ENCODE measurements at places on chromosomes 2 and 18.

GRCh38 chr2:49129034-49129433 is 25.3 kb downstream of the FSHR start:
- no peak for DNase-seq

- no peak for DNase-seq
Measured at GRCh38 chr2:8148260-8149006, 533.4 kb upstream of the ID2 start.

DNA sequence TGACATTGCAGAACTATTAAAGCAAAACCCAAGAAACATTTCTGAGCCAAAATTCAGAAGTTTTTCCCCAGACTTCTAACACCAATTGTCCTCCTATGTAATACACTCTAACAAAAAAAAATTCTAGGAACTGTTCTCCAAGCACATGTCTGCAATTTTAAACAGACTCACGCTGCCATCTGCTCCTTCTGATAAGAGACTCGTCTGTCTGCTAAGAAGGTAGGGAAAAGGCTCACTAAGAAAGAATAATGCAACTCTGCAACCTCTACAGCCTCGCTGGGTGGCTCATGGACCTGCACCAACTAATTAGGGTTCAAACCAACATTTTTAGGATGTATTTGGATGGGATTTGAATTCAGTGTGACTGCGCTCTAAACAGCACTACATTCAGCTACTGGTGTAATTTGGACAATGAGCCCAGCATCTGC is 366.5 kb downstream of the DSC3 start:
- no peak for DNase-seq

DNA sequence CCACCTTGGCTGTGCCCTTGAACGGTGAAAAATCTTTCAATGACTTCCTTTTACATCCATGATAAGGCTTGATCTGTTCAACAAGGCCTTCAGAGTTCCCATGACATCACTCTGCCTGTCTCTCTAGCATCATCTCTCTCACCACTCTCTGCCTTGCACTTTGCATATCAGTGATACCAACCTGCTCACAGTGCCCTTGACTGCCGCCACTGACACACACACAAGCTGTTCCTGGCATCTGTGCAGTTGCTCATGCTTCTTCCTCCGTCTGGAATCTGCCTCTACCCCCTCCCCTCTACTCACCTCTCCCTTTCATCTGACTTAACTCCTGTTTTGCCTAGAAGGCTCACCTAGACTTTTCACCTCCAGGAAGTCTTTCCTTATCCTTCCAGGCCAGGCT is 79.1 kb upstream of the SEC11C start:
- DNase-seq = no peak

DNA sequence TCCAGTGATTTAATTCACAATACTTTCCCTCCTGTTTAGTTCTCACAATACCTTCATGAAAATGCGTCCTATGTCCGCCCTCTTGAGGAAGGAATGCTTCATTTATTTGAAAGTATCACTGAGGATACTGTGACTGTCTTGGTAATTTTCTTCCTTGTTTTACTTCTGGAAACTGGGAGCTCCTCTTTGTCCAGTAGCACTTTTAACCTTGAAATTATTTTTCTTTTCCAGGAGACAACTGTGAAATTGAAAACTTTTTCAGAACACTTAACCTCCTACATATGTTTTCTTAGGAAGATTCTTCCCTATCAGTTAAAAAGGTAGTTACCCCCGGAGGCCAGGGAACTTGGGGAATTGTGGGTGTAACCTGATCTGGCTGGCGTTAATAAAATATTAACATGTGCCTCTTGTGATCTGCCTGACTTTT is 58.9 kb upstream of the STON1 start:
- no peak for DNase-seq

- no peak for DNase-seq
Measured at GRCh38 chr2:203326356-203326755, 1.8 kb upstream of the ABI2 start.

GRCh38 chr2:220512419-220512818 is 885.0 kb downstream of the SLC4A3 start:
- no peak for DNase-seq

DNA sequence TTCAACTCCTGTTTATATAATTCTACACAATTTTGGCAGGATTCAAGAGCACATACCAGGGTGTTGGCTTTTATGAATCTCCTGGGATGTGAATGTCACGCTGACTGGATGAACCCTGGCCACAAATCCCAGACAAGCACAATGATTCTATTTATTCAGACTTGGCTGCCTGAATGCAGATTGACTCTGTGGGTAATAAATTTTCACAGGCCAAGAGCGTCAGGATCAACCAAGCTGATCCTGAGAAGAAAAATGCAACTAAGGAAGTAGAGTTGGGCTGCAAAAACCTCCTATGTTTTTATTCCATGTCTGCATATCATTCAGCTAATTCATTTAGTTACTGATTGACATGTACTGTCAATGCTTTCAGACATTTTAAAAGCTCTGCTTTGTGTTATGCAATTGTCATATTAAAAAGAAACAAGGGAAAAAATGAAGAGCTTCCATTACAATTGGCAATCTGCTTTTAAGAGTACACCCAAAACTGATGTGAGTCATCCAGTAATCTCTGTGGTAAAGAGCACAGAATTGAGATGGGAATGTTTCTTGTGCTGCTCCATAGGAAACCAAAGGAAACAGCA is 173.0 kb upstream of the REV1 start:
- DNase-seq = no peak

DNA sequence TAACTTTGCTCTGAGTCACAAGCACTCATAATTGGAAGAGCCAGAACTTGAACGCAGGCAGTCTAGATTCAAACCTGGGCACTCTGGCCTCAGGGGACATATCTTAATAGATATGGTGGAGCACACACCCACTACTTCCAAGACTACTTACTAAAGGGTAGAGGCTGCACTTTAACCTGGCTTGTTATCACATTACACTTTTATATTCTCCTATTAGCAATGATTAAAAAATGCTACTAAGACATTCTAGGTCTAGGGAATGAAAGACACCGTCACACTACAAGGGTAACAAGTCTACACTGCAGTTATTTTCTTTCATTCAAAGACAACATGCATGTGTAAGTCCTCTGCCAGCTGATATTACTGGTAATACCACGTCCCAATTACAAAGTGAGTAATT is 258.8 kb downstream of the ZNF521 start:
- DNase-seq = no peak

GRCh38 chr2:1262609-1263008 is 150.7 kb upstream of the TPO start:
- DNase-seq = no peak

- DNase-seq = no peak
Measured at GRCh38 chr2:37698931-37699481, 27.6 kb upstream of the CDC42EP3 start.

- DNase-seq = no peak
Measured at GRCh38 chr2:186098821-186099220, 360.2 kb downstream of the FSIP2 start.

DNA sequence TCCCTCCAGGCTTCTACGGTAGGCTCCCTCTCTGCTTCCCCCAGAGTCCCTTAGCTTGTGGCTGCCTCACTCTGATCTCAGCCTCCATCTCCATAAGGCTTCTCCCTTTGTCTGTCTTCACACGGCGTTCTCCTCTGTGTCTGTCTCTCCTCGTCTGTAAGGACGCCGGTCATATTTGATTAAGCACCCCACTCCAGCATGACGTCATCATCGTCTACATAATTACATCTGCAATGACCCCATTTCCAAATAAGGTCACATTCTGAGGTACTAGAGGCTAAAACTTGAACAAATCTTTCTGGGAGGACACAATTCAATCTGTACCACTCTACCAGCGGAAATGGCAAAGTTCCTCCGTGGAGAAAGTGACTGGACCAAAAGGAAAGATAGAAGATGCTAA is 8.3 kb upstream of the COL6A3 start:
- no peak for DNase-seq

DNA sequence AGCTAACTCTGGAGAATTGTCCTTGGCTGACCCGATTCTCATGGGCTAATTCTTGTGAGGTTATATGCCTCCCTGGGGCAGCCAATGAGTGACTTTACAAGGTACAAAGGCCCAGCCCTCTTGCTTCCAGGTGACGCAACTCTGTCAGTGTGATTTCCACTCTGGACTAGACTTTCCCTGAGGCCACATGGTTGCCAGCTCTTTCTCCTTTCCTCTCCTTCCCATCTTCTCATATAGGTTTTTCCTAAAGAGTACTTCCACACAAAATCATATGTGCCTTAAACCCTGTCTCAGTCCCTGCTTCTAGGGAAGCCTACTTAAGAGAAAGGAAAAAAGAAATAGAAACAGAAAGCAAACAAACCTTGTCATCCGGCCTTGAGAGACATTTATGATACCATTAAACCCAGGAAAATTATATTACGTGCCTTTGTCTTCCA is 226.2 kb upstream of the ZSWIM2 start:
- DNase-seq = no peak

- DNase-seq = no peak
Measured at GRCh38 chr2:165469417-165469816, at the start of gene CSRNP3. CSRNP3 (plus strand) TSS chr2:165469698; CDS start chr2:165595066, 125,368 bp downstream.

- no peak for DNase-seq
Measured at GRCh38 chr2:27122791-27123190, 824 bp upstream of the ABHD1 start.

- no peak for DNase-seq
Measured at GRCh38 chr2:124609667-124610066, 584.6 kb downstream of the CNTNAP5 start.

DNA sequence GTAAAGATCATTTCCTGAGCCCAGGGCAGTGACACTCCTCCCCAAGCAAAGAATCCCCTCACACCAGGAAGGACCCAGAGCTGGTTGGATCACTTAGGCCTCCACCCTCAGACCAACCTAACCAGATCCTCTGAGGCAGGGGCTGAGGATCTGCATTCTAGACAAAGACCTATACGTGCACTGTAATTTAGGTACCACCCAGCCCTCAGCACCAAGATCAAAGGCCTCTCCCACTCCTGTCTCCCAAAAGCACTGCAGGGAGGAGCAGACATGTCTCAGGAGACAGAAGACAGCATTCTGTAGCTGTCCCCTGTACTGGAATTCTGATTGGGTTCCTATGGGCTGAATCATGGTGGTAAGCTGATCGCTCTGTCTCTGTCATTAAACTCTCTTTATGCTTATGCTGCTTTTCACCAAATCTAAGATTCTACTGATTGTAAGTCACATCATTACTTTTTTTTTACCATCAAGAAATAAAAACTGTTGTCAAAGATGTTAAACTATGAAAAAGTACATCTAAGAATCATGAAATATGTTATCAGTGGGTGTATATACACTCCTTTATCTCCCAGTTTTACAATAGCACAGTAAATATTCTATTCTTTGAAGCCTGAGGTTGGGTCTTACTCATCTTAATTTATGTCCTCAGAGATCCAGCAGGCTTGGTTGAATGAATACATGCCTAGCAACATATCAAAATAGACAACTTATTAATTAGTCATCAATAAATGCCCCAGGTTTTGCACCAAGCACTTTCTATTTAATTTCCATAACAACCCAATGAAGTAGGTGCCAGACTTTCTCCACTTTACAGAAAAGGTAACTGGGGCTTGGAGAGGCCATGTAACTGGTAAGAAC is 28.3 kb downstream of the MCFD2 start:
- DNase-seq = no peak

GRCh38 chr18:25630682-25631081 is 278.7 kb upstream of the ZNF521 start:
- DNase-seq = no peak

GRCh38 chr2:169106134-169106533 is 36.8 kb downstream of the DHRS9 start:
- DNase-seq = no peak

- DNase-seq = no peak
Measured at GRCh38 chr2:167142554-167142953, 254.3 kb downstream of the XIRP2 start.

- DNase-seq = no peak
Measured at GRCh38 chr2:172545408-172546075, 10.3 kb upstream of the PDK1 start.

- no peak for DNase-seq
Measured at GRCh38 chr2:6423157-6423556, 442.6 kb downstream of the CMPK2 start.

DNA sequence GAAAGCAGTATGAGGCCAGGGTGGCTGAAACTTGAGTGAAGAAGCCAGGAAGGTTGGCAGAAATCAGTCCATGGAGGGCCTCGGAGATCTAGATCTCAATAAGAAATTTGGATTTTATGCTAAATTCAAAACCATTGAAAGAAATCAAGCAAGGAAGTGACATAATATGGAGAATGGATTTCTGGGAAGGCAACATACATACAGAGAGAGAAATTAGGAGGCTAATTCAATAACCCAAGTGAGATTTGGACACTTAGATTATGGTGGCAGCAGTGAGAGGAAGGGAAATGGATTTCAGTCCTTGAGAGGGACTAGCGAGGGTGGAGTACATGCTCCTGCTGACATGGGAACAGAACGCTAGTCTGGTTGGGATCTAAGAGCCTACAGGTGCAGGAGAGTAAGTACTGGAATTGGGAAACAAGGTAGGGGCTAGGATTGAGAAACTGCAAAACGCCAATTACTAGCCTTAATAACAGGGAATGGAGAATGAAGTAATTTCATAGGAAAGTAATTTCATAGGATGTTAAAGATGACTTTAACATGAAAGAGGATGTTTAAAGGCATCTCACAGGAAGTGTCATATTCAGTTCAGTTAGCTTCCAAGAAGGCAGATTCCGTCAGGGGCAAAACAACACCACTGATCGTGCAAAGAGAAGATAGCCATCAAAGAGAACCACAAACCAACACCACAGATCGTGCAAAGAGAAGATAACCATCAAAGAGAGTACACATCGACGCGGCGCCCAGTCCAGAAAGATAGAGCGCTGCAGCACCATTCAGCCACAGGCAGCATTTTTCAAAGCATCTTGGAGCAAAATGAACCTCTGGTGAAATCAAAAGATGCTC is 27.2 kb downstream of the CDKL4 start:
- peak; percentile 91 for DNase-seq

DNA sequence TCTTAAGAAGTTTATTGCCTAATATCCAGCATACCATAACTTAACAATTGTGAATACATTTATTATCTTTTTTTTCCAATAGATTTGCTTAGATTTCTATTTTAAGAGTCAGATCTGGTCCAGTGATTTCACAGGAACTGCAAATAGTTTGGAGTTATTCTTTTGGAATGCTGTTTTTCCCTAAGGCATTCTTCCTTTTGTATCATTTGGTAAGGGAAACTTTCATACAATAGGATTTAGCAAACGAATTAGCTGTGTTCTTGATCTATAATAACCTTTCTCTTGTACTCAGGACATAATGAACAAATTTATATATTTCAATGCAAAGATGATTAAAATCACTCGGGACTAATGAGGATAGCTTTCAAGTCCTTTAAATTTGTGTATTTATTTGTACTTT is 201.6 kb downstream of the ERBB4 start:
- no peak for DNase-seq

GRCh38 chr2:109180786-109181185 is 51.8 kb downstream of the SH3RF3 start:
- DNase-seq = no peak

DNA sequence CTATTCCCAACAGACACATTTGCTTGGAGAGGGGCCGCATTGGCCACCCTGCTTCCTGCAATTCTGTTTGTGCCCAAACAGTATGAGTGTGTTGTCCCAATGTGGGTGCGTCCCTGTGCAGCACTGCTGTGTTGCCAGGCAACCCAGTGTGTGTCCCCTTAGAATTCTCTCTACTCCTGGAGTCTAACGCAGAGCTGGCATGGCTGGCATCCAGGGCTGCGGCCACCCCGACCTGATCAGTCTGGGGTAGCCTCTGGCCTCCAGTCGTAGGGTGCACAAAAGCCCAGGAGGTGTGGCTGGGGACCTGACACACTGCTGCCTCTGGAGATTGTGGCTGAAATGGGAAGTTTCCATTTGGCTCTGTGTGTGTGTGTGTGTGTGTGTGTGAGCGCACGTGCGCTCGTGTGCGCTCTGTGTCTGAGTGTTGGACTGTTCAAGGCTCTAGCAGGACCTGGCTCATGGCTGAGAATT is 48.0 kb downstream of the TEX44 start:
- DNase-seq = no peak

GRCh38 chr2:238938003-238938400 is 90.1 kb downstream of the TWIST2 start:
- no peak for DNase-seq
